ENCODE measurements at places on chromosomes 13 and 19. TPM values are rescaled to one million over a fixed set of nuclear protein-coding genes. Genes with fewer than 3 reads are reported as not detected.

Gene TNPO2
- 104 TPM for total RNA-seq

Gene IFNL1
- not detected for total RNA-seq

Gene C1QTNF9
- total RNA-seq, result not detected

Gene GTF3A
- 55.3 TPM for total RNA-seq

- DNase-seq, result no peak
These were observed 16.7 kb downstream of the TICAM1 start for GRCh38 chr19:4814625-4815425.

DNA sequence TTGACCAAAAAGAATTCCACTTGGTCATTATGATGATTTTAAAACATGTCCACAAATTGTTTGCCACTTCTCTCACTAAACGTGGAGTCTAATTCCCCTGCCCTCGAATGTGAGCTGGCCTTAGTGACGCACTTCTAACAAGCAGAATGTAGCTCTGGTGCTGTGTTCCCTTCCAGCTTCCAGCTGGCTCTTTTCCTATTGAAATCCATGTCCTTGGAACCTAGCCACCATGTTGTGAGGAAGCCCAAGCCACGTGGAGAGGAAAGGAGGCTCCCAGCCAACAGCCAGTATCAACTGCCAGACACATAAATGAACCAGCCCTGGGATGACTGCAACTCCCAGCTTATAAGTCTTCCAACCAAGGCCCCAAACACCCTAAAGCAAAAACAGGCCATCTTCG is 23.6 kb upstream of the CEBPA start:
- DNase-seq, result no peak

Data from endodermal cell (in vitro differentiated cells).